ENCODE measurements at places on chromosomes 12 and 14.
A peak's percentile ranks its signal among the peaks of the same experiment; 100 is the strongest.

- no peak for DNase-seq
Observed at GRCh38 chr12:55746174-55746912, 3.4 kb downstream of the GDF11 start.

- DNase-seq, result no peak
Observed at GRCh38 chr12:107275530-107275929, 182.2 kb upstream of the CRY1 start.

- no peak for DNase-seq
Observed at GRCh38 chr14:97902630-97903029, 1105.4 kb downstream of the VRK1 start.

- DNase-seq, result no peak
Observed at GRCh38 chr12:8609061-8609570, 3.5 kb downstream of the AICDA start.

- no peak for DNase-seq
Observed at GRCh38 chr12:104684884-104685283, 228.1 kb downstream of the CHST11 start.

DNA sequence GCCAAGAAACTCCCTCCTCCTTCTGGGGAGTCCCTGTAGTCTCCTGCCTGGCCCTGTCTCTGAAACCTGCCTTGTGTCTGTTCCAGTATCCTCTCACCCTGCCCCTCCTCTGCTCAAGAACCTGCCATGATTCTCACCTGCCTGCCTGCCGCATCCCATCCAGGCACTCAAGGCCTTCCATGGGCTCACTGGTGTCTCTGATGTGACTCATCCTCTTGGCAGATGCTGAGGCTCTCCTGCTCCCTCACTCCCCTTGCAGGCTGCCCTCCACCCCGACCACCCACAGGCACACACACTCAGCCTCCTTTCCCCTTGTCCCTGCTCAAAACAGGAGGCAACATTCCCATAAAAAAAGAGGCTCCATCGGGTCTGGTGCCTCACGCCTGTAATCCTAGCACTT is 5.8 kb upstream of the BEGAIN start:
- DNase-seq, result no peak

- DNase-seq, result no peak
Observed at GRCh38 chr12:4307593-4308333, 13.2 kb upstream of the TIGAR start.

DNA sequence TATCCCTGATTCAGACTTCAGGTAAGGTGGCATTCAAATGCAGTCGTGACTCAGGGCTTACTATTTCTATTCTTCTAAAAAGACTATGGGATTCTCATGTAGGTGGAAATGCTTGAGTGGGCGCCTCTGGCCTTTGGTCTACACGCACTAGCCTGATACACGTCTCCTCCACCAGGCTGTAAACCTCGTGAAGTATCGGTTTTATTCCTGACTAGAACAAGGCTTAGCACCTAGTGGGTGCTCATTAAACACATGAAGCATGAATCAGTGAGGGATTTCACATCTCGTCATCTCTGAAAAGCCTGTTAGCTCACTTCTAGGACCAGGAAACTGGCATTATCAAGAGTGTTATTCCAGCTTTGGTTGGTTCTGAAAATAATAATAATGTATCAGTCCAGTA is 17.7 kb upstream of the HNF1A start:
- no peak for DNase-seq

DNA sequence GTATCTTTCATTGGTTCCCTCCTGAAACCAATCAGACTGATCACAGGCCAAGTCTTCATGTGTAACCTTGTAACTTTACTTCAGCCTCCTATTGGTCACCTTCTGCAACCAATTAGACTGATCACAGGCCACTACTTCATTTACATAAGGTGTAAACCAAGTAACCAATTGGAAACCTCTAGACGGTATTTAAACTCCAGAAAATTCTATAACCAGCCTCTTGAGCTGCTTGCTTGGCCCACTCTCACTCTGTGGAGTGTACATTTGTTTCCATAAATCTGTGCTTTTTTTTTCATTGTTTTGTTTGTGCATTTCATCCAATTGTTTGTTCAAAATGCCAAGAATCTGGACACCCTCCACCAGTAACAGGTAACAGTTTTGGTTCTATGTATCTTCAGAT is 47.5 kb downstream of the EIF2S3B start:
- no peak for DNase-seq

GRCh38 chr14:69606258-69607184 is 4.9 kb upstream of the SUSD6 start:
- DNase-seq, result no peak

DNA sequence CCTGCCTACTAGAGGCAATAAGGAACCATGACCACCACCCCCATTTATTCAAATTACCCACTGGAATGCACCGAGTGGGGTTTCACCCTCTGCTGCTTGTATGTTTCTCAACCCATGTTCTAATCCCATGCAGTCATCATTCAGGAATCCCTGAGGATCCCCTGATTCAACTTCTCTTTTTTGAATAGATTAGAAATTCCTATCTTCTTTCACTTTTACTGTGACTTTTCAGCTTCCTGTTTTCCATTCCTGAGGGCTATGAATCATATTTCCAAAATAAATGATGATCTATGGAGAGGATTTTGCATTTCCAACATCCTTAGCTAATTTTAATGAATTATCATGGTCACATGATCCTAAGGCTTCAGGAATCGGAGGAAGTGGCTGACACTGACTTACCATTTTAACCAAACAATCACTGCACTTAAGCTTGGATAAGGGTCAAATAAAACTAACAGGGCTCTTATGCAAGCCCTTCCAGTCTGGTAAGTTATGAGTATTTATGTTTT is 19.4 kb upstream of the P2RX4 start:
- DNase-seq, result no peak

- no peak for DNase-seq
Observed at GRCh38 chr14:88140874-88141273, 135.9 kb downstream of the GPR65 start.

DNA sequence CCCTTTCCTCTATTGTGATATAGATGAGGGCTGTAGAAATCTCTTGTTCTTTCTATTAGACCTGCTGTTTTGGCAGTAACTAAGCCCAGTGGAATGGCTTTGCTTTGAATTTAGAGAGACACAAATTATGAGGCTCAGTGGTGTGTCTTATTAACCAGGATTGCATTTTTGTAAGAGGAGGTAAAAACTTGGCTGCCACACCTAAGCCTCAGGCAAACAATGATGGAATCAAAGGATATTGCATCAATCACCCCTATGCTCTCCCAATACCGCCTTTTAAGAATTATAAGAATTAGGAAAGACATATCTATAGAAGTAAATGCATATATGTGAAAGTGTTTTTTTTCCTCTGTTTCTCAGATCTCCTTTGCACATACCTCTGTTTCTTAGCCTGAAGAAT is 63.3 kb downstream of the ACSS3 start:
- no peak for DNase-seq

DNA sequence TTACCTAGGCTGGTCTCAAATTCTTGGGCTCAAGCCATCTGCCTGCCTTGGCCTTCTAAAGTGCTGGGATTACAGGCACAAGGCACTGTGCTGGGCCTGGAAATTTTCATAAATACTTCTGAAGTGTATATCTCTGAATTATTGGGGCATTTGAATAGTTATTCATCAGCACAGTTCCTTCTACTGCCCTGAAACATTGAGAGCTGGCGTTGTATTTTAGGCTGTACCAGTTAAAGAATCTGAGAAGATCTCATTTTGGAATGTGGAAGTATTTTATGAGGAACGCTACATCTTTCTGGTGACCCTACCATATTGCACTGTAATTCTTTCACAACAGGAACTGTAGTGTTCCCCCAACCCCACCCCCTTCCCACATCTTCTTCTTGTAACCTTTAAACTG is 349.0 kb upstream of the RGS6 start:
- no peak for DNase-seq

GRCh38 chr12:103645202-103645601 is 58.1 kb downstream of the STAB2 start:
- DNase-seq, result no peak

DNA sequence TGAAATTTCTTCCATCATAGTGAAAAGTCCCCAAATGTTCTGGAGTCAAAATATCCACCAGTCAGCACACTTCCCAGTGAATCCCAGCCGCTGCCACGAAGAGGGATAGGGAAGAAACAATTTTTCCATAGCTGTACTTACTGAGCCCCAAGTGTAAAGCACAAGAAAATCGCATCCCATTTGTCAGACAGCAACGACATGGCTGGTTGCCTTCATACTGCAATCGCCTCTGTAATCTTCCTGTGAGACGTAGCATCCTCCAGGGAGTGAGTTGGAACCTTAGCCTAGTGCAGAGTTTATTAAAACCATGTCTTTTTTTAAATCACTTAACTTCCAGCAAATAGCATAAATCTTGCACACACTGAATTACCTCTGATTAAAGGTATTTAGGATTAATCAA is 56.8 kb downstream of the GNG2 start:
- no peak for DNase-seq

DNA sequence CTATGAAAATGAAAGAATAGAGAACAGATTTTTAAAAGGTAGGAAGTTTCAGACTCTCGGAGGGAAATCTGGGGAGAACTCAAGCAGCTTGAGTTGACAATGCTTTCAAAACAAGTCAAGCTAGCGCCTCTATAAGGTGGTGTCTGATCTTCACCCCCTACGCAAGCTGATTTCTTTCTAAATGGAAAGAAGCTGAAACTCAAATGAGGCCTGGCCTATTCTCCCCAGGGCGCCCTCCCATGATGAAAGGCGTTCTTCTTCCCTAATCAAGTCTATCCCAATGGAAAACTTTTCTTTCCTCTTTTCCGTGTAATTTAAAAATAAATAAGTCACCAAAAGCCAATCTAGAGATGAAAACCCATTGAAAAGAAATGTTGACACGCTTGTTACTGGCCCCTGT is 20.6 kb downstream of the PTHLH start:
- no peak for DNase-seq

DNA sequence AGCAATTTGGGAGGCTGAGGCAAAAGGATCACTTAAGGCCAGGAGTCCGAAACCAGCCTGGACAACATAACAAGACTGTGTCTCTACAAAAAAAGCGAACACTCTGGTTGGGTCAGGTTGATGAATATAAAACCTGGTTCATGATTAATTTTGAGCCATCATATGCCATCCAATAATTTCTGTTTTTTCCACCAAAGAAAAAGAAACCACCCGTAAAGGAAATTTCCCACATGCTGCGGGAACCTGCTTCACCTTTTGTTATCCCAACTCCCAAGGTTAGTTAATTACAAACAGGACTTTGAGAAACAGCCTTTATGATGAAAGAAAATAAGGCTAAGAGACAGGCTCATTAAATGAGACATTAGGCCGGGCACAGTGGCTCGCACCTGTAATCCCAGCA is 24.1 kb upstream of the BICDL1 start:
- no peak for DNase-seq

- no peak for DNase-seq
Observed at GRCh38 chr14:32980178-32980901, 41.7 kb downstream of the NPAS3 start.

DNA sequence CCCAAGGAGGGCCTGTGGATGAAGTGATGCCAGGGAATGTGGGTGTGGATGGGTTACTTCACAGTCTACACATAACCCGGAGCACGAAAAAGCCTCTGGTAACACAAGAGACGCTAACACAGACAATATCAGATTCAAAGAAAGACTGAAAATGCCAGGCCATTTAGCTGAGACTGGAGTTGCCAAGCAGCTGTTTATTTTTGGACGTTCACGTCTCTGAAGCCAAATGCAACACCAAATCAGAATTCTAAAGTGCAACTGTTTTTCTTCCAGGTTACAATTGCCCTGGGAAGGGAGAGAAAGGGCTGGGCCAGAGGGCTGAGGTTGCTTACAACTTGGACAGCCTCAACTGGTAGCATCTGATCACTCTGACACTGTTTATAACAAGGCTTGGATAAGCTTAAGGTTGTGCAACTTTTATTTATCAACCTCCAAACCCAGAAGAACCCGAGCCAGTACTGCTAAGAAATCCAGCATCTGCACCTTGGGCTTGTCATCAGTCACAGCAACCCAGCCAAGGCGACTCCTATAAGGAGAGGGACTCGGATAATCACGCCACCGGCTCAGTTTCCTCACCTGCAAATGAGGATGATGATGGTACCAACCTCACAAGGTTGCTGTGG is 24.8 kb downstream of the NUAK1 start:
- DNase-seq, result no peak

GRCh38 chr12:26292596-26292995 is 97.2 kb downstream of the SSPN start:
- no peak for DNase-seq

GRCh38 chr14:104694991-104695659 is 5.7 kb downstream of the INF2 start:
- no peak for DNase-seq

GRCh38 chr12:130702966-130703732 is 12.9 kb downstream of the RIMBP2 start:
- DNase-seq, result no peak

DNA sequence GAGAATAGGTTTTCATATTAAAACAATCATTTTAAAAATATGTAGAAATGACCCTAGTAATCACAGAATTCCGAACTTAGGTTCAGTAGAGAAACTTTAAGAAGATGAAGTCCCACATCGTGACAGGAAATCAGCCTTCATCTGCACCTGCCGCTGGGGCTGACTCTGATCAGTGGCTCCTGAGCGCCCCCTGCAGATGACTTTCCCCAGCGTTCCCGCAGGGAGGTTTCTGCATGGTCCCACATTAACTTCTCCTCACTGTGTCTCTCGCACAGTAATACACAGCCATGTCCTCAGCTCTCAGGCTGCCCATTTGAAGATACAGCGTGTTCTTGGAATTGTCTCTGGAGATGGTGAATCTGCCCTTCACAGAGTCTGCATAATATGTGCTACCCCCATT is 1131.1 kb downstream of the TMEM121 start:
- DNase-seq, result peak; percentile 16

GRCh38 chr12:546920-547845 is 87.4 kb downstream of the B4GALNT3 start:
- peak; percentile 34 for DNase-seq

DNA sequence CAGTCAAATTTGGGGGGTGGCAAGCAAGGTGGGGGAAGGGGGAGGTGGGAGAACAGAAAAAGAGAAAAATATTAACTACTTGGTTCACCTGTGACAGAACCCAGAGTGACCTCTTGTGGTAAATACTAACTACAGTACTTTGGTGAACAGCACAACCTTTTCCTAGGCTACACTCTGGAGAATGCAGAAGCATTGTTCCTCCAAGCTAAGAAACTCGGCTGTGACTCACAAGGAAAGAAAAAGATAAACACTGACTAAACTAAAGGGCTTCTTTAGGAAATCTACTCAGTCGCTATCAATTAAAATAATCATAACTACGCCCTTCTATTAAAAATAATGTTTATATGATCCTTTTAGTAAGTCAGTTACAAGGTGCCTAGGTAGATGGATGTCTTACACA is 5.4 kb downstream of the KCNH5 start:
- DNase-seq, result no peak

Data from stimulated activated CD8-positive, alpha-beta memory T cell treated with anti-CD3 and anti-CD28 coated beads, Interleukin-4, amount 100 ng/mL, for 4 hours (primary cell).